ENCODE measurements at places on chromosomes 16 and 17. TPM values are rescaled to one million over a fixed set of nuclear protein-coding genes. Genes with fewer than 3 reads are reported as not detected.

RCVRN gene
- not detected for polyA plus RNA-seq

MLKL gene
- 10.9 TPM for polyA plus RNA-seq

CACNG5 gene
- polyA plus RNA-seq: not detected

CALCOCO2 gene
- polyA plus RNA-seq: 80.3 TPM

PLXDC1 gene
- 2.5 TPM for polyA plus RNA-seq

KRTAP3-1 gene
- not detected for polyA plus RNA-seq

GPR139 gene
- not detected for polyA plus RNA-seq

KSR1 gene
- 46.8 TPM for polyA plus RNA-seq

NPEPPS gene
- 68.1 TPM for polyA plus RNA-seq

CCL17 gene
- polyA plus RNA-seq: not detected

PLSCR3 gene
- 20.5 TPM for polyA plus RNA-seq

OTOA gene
- not detected for polyA plus RNA-seq

EVPL gene
- 0.10 TPM for polyA plus RNA-seq

CDH13 gene
- 58.9 TPM for polyA plus RNA-seq

SENP3 gene
- 75.1 TPM for polyA plus RNA-seq

SLFN12L gene
- not detected for polyA plus RNA-seq

TVP23A gene
- polyA plus RNA-seq: not detected

KRT23 gene
- polyA plus RNA-seq: 0.50 TPM

KRTAP16-1 gene
- polyA plus RNA-seq: not detected

AGRP gene
- not detected for polyA plus RNA-seq

TEPSIN gene
- polyA plus RNA-seq: 79.0 TPM

IL21R gene
- 0.08 TPM for polyA plus RNA-seq

ABCA9 gene
- polyA plus RNA-seq: 25.0 TPM

OXLD1 gene
- 59.3 TPM for polyA plus RNA-seq

KRT24 gene
- not detected for polyA plus RNA-seq

ENPP7 gene
- polyA plus RNA-seq: 10.9 TPM

P2RX5 gene
- 0.61 TPM for polyA plus RNA-seq

USP43 gene
- polyA plus RNA-seq: not detected

PPP1R1B gene
- 13.5 TPM for polyA plus RNA-seq

PIRT gene
- polyA plus RNA-seq: not detected

PLLP gene
- 7.6 TPM for polyA plus RNA-seq

SRCIN1 gene
- 0.41 TPM for polyA plus RNA-seq

ZNF785 gene
- polyA plus RNA-seq: 8.6 TPM

PIGQ gene
- 10.8 TPM for polyA plus RNA-seq

CMTM4 gene
- polyA plus RNA-seq: 10.4 TPM

KRTAP9-8 gene
- polyA plus RNA-seq: not detected

ZC3H7A gene
- polyA plus RNA-seq: 45.4 TPM

AIPL1 gene
- polyA plus RNA-seq: not detected

PDPK1 gene
- polyA plus RNA-seq: 17.9 TPM

USH1G gene
- not detected for polyA plus RNA-seq

CDH1 gene
- polyA plus RNA-seq: 9.6 TPM

NRN1L gene
- 1.5 TPM for polyA plus RNA-seq

KLHL11 gene
- polyA plus RNA-seq: 1.0 TPM

CDR2L gene
- polyA plus RNA-seq: 5.8 TPM

PDPR gene
- 2.9 TPM for polyA plus RNA-seq
